HFF-Myc (cell line): ENCODE measurements at places on chromosomes 11 and 22.

GRCh38 chr11:118845369-118845768 lies 38.3 kb upstream of the CXCR5 start:
- no peak for DNase-seq

DNA sequence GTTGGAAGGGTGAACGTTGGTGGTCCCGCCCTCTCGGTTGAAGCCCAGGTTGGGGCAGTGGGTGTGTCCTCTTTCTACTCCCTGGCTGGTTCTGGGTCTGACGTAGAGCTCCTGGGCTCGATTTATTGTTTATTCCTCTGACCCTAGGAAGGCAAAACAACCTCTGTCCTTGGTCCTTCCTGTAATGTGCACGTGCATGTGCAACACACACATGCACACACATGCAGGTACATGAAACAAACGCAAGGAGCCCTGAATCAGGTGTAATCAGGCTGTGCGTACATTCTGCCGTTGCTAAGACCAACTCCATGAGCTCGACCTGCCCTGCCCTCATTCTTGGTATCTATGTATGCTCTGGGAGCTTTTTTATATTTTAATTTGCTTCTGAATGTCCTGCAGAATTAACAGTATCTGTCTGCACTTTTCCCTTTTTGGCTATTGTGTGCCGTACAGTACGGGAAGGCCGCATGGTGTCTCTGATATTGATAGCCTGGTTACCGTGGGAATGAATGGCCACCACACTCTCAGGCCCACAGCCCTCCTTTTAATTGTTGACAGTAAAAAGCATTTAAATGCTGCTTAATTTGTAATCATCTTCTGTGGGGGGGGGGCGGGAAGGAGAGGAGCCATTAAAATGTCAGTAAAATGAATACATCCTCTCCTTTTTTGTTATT lies 66.0 kb upstream of the NNMT start:
- DNase-seq, result no peak

GRCh38 chr11:89175796-89176195 lies 1.9 kb upstream of the TYR start:
- DNase-seq, result no peak

GRCh38 chr11:64448599-64449380 lies 89.8 kb downstream of the RPS6KA4 start:
- no peak for DNase-seq

DNA sequence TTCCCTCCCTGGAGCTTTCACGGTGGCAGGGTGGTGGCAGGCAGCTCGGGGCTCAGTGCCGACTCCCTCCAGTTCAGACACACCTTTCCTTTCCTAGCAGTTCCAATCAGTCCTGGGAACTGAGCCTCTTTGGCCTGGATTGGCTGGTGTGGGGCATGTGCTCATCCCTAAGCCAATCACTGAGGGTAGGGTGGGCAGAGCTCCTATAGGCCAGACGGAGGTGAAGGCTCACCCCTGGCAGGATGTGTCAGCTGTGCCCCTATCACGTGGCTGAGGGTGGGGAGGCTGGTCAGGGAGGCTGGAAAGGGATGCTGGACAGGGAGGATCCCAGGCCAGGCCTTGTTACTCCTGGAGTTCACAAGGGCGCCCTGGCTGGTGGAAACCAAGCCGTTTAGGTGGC lies 40.2 kb downstream of the CACNA1I start:
- DNase-seq, result no peak

- no peak for DNase-seq
Measured at GRCh38 chr11:104798789-104799188, 99.5 kb downstream of the CASP12 start.
